NCI-H2081 (cell line): ENCODE measurements at places on chromosomes 7 and 10.

GRCh38 chr7:738723-739454 lies 11.8 kb upstream of the PRKAR1B start:
- DNase-seq: no peak

GRCh38 chr7:100221231-100221718 lies 1.5 kb downstream of the PVRIG start:
- no peak for DNase-seq

GRCh38 chr7:130286881-130287280 lies 6.1 kb upstream of the CPA4 start:
- DNase-seq: no peak

DNA sequence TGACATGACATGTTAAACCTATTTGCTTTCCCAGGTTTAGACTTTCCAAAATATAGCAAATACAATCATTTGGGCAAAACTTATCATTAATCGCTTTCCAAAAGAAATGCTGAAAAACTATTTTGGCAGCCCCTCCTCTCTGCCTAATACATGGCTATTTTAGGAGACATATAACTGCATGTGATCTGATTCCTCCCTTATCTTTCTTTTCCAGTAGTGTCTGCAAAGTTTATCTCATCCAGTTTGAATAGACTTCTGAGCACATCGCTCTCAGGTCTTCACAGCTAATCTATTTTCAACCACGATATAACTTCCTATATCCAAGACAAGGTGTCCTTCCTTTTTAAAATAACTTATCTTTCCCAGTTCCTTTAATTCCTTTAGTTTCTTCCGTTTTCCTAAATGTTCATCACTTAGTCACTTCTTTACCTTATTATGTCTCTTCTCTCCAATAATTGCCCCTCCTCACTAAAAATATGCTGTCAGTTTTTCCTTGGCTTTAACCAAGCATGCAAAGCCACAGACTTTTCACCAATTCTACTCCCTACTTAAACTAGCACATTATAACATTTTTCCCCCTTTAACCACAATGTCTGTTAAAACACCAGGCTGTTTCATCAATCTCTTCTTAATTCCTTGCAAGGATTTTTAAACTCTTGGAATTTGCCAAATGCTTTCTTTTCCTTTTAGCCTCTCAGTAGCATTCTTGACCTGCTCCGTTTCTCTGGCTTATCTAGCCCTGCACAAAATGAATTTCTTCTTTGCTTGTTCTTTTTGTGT lies 24.4 kb downstream of the GNG11 start:
- DNase-seq: no peak

DNA sequence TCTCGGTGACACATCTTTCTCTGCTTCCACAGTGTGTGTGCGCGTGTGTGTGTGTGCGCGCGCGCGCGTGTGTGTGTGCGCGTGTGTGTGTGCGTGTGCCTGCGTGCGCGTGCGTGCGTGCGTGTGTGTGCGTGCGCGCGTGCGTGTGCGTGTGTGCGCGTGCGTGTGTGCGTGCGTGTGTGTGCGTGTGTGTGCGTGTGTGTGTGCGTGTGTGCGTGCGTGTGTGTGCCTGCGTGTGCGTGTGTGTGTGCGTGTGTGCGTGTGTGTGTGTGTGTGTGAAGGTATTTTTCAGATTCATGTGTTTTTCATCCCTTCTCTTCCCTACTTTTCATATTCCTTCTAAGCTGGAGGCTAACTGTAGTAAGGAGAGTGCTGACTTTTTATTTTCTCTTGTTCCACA lies 148.4 kb downstream of the CREB5 start:
- no peak for DNase-seq

DNA sequence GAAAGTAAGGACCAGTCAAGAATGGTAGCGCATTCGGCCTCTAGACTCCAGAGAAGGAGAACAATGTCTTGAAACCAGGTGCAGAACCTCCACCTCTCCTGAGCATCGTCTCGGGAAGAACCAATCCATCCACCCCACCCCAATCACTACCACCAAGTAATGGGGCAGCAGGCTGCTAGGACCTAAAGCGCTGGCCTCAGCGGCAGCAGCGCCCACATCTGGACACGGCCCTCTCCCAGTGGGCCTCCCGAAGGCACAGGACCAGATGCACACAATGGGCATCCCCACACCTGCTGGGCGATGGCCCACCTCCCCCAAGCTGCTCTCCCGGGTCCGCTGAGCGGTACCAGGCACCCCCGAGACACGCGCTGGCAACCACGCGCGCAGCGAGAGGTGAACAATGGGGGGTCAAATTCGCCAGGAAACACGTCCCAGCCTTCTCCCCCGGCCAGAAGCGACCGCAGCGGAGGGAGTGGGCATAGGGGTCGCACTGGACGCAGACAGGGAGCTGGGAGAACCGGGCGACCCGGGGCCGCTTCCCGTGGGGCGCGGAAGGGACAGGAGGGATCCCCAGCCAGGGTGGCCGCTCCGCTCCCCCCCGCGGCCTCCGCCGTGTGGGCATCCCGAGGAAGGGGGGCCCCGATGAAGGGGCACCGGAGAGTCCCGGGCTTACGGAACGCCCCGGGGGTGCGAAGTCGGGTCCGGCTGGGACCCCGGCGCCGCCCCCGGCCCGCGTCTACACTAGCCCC lies 506 bp downstream of the CTTNBP2 start:
- DNase-seq: no peak

DNA sequence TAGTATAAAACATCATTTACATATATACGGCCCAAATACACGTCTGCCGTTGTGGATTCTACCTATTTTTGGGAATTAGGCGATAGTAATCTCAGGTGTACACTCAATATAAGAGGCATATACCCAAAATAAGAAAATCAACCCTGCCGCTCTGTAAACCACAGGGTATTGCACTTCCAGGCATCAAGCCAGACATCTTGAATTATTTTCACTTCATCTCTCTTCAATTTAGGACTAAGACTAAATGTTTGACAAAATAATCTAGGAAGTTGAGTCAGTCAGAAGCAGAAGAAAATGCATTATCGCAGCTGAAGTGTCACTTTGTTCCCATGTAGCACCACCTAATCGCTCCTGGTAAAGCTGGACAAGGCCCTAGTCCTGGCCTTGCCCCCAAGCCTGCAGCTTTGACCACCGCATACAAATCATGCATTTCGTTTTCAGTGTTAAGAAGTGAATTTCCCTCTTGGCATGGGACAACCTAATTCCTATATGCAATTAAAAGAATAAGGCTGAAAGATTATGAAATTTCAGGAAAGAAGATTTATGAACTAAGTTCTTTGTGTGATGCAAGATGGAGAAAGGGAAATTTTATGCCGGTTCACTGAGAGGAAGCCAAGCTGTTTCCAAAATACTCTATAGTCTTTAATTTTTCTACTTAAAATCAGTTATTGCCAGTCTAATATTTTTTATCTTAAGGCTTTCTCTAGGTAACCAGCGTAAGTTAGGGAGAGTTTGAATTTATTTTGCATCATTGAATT lies 26.0 kb downstream of the CABCOCO1 start:
- no peak for DNase-seq

GRCh38 chr10:23088609-23089008 lies 6.8 kb upstream of the MSRB2 start:
- no peak for DNase-seq

DNA sequence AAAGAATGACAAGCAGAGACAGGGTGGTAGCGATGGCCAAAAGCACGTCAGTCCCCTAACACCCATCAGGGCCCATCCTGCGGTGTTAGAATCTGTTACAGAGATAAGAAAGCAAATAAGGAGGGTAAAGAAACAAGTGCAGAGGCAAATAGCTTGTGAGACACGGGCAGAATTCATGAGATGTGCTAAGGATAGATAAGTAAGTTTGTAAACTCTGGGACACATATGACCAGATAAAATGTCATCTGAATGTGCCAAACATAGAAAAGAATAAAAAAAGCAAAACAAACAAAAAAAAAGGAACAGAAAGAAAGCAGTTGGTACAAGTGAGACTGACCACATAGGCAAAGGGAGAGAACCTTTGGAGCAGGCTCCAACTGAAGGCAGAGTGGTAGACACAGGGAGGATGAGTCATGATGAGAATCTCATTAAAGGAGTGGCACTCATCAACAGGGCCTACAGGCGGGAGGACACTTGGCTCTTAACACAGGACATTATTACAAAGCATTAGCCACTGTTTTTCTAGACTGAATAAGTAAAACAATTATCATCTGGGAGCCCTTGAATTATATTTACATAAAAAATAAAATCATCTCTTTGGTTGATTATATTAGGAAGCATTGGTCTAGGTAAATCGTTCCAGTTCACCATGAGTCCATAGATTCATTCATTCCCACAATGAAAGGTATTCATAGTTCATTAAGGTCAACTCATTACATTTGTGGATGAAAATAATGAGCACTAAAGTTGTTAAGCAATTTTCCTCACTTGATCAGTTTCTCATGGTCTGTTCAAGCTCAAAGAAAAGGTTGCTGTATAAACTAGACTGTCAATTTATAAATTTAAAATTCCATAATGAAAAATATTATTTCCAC lies 21.5 kb upstream of the EPHB6 start:
- DNase-seq: no peak

DNA sequence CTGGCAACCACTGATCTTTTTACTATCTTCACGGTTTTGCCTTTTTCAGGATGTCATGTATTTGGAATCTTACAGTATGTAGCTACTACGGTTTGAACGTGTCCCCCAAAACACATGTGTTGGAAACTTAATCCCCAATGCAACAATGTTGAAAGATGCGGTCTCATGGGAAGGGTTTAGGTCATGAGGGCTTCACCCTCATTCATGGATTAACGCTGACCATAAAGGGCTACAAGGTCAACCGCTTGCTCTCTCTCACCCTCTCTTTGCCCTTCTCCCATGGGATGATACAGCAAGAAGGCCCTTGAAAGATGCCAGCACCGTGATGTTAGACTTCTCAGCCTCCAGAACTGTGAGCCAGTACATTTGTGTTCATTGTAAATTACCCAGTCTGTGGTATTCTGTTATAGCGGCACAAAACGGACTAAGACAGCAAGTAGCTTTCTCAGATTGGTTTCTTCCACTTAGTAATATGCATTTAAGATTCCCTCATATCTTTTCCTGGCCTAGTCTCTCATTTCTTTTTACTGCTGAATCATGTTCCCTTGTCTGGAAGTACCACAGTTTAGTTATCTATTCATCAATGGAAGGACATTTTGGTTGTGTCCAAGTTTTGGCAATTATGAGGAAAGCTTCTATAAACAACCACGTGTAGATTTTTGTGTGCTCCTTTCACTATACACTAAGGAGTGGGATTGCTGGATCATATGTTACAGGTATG lies 3.0 kb upstream of the CRYGN start:
- DNase-seq: no peak

GRCh38 chr7:18684916-18685315 lies 189.4 kb downstream of the HDAC9 start:
- no peak for DNase-seq

DNA sequence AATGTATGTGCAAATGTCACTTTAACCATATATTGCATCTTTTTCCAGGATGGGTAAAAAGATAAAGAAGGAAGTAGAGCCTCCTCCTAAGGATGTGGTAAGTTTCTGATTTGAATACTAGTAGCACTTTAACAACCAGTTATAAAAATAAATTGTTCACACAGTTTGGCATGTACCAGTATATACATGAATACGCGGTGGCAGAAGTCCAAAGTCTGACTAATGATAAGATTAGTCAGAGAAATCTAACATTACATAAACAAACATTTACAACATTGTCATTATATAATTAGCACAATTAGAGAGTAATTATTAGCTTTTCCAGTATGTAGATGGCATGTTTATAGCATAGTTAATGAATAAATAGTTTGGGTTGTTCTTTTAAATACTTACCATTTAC lies 4.1 kb downstream of the ARMC3 start:
- no peak for DNase-seq

DNA sequence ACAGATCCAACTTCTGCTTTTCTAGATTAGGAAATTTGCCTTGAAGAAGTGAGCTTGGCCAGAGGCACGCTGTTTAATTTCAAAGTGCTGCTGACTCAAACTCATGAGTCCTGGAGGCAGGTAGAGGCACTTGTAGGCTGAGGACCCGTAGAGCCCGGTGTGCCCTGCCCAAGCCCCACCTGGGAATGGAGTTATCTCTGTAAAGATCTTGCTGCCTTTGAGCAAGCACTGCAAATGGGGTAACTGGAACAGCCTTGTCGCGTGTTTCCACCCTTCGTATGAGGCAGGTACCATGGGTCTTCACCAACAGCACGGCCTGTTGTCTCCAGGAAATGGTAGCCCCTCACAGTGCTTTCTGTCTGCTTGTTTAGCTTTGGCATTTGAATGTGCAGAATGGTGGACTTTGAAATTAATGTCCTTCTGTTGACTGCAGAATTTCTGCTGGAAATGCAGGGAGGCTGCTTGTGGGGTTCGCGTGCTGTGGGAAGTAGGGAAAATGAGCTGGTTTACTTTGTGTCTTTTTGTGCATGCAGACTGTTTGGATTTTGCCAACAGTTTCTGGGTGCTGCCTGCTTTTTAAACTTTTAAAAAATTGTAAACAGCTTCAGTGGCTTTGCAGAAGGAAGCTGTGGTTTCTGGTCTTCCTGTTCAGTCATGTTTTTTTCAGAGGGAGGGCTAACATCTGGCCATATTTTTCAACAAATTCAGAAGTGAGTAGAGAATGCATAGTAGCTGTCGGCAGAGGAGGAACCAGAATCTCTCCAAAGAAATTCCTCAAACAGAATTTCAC lies 27.2 kb downstream of the CCM2 start:
- DNase-seq: no peak

DNA sequence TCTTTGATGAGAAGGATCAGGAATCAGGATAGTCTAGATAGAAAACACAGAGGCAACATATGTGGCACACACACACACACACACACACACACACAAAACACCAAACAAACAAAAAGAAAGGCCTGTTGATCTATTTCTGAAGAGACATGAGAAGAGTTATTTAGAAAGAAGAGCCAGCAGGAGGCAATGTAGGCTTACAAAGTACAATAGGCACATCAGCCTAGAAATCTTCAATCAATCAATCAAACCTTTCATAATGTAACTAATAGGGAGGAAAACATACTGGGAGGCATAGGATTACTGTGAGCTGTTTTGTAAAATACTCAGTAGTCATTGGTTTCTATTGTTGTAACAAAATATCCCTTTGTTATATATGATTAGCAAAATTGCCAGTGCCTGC lies 47.3 kb upstream of the TES start:
- no peak for DNase-seq

- DNase-seq: no peak
These were observed 225.4 kb downstream of the TCERG1L start for GRCh38 chr10:131086094-131086493.

- DNase-seq: no peak
These were observed 24.7 kb downstream of the AFAP1L2 start for GRCh38 chr10:114379631-114380041.

DNA sequence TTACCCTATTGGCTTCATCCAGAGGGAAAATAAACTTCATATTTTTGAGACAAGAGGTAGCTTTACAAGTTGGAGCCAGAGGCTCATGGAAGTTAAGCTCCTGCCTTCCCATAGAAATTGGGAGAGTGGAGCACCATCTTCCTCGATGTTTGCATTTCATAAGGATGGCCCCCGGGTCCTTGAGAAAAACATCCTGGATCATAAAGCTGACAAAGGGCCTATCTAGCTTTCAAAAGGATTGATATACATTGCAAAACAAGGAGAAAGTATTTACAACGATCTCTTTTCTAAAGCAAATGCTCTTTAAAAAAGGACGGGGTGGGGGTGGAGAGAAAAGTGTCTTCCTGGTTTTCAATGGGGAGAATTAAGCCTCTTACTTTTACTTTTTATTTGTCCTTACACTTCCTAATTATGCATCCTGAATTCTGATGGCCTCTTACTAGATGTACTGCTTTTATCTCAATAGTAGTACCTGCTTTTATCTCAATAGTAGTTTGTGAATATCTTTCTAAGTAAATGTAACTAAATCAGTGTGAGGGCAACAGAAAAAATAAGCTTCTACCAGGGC lies 65.6 kb downstream of the PTPRZ1 start:
- peak; percentile 42 for DNase-seq

- DNase-seq: no peak
These were observed 68.2 kb upstream of the AHR start for GRCh38 chr7:17230099-17230807.
